ENCODE measurements at places on chromosomes 6 and 20.

- DNase-seq: no peak
Measured at GRCh38 chr6:104589940-104590339, 269.8 kb downstream of the HACE1 start.

- no peak for DNase-seq
Measured at GRCh38 chr20:44457016-44457415, 18.7 kb upstream of the TTPAL start.

- DNase-seq: no peak
Measured at GRCh38 chr6:3494391-3495100, 37.7 kb upstream of the SLC22A23 start.

DNA sequence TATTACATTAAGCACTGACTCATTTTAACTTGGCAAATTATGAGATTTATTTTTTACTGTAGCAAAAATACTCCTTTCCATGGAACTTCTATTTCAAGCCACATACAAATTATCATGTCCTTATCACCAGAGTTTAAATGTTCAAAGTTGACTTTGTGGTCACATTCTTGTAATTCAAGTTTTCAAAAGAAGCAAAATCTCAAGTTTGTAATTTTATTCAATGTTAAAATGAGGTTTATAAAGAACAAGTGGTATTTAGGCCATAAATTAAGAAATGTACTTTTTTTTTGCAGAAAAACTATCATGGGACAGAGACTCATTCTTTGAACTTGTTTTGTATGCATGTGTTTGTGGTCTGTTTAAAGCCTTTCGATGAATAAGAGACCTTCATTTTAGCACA is 811.5 kb downstream of the TENT5A start:
- no peak for DNase-seq

DNA sequence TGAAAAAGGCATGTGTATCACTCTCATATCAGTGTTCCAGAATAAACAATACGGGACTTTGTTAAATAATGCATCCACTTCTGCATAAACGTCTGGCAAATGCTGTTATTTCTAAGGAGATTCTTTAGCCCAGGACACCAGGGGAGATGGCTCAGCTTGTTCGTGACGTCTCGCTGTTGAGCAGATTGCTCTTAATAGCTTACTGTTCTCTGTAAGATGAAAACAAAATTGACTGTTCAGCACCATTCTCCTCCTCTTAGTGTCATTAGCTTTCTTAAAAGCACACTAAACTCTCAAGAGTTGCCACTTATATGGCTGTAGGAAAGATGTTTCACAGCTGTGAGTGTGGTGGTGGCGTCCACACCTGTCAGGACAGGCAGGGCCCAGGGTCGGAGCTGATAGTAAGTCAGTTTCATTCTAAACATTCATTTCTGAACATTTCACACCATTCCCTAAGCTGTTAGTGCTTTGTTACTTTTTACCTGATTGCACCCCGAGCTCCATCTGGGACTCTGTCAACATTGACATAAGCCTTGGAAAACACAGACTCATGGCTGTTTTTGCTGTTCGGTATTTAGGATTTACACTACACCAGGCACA is 132.1 kb downstream of the ZDHHC14 start:
- no peak for DNase-seq

DNA sequence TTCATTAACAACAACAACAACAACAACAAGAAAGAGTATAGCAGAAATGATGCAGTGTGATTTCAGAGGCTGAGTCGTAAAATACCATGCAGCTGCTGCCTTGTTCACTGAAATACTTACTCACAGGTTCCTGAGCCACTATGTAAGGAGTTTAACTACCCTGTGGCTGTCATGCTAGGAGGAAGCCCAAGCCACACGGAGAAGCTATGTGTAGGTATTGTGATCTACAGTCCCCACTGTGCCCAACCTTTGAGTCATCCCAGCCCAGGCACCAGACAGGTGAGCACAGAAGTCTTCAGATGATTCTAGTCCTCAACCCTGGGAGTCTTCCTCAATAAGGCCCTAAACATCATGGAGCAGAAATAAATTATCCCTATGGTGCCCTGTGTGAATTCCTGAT is 14.6 kb upstream of the RALY start:
- no peak for DNase-seq

- no peak for DNase-seq
Measured at GRCh38 chr6:133396984-133397348, 155.8 kb downstream of the EYA4 start.

DNA sequence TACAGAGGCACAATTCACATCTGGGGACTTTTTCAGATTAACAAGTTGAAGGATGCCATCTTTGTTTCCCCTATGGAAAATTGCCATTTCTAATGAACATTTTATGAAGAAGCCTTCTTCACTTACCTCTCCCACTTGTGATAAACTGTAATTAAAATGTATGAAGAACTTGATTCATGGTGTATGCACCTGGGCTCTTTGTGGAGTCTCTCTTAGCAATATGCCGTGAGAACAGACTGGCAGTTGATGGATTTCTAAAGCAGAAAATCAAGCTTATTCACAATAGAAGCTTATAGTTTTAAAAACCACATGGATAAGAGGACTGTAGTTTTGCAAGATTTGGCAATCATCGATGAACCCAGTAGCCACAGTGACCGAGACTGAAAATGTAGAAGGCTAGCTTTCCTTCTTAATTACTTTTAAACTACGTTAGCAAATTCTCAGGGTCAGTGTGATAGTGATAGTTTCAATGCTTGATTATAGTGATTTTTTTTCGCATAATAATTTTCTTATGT is 270.6 kb downstream of the PRL start:
- no peak for DNase-seq

DNA sequence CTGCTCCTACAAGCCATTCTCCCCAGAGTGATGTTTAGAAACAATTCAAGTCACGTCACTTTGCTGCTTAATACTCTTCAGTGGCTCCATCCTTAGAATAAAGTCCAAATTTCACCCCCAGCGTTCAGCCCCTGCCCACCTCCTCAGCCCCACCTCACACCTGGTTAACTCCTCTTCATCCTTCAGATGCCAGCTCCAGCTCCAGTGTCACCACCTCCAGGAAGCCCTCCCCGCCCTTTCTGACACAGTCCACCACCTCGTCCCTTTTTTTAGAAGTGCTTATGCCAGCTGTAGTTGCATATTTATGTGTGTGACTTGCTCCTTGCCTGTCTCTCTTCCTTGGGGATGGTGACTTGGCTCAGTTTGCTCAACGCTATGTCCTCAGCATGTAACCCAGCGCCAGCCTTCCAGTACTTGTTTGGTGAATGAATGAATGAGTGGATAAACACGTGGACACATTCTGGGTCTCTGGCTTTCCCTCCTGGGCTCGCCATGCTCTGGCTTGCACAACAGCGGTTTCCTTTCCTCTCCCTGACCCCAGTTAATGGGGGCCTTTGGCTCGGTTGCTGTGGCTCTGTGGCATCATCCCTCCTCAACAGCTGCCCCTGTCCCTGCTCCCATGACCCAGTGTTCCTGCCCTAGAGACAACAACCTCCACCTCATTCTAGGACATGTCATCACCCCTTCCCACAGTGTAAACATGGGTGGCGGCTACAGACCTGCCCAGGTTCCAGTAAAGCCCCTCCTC is 3.7 kb upstream of the IP6K3 start:
- DNase-seq: no peak

GRCh38 chr6:15990179-15990578 is 138.7 kb upstream of the MYLIP start:
- no peak for DNase-seq

DNA sequence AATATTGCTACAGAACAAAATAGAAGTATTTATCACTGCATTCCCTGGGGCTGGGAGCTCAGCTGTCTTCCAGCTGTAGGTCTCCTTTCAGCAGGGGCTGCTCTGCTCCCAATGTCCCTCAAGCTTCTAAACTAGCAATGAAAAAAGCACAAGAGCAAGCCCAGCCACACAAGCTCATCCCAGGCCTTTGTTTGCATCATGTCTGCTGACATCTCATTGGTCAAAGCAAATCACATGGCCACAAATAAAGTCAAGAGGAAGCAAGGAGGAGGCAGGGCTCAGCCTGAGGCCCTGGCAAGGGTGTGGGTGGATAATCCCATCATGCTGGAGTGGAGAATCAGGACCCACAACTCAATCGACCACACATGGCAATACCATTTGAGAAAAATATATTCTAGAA is 2.2 kb upstream of the BFSP1 start:
- DNase-seq: no peak

DNA sequence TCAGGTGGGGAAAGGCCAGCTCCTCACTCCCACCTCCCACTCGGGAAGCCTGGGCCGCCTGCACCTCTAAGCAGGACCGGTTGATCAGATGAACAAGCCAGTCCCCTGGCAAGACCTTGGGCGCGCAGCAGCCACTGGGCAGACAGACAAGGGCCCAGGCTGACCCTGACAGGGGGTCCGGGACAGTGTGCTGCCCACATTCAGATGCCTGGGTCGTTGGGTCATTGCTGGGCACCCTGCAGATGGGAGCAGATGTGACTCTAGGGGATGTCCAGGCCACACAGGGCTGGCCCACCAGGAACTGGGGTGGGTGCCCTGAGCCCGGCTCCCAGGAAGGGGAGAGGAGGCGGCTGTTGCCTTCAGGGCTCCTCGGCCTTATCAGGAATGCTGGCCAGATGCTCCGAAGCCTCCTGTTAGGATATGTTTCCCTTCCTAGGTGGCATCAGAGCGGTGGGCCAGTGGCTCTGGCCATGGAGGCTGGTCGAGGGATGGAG is 17.3 kb upstream of the FRMD1 start:
- DNase-seq: no peak

- no peak for DNase-seq
Measured at GRCh38 chr6:74117113-74117512, 421.1 kb downstream of the CD109 start.

GRCh38 chr6:37481711-37482605 is 17.7 kb downstream of the CCDC167 start:
- no peak for DNase-seq

DNA sequence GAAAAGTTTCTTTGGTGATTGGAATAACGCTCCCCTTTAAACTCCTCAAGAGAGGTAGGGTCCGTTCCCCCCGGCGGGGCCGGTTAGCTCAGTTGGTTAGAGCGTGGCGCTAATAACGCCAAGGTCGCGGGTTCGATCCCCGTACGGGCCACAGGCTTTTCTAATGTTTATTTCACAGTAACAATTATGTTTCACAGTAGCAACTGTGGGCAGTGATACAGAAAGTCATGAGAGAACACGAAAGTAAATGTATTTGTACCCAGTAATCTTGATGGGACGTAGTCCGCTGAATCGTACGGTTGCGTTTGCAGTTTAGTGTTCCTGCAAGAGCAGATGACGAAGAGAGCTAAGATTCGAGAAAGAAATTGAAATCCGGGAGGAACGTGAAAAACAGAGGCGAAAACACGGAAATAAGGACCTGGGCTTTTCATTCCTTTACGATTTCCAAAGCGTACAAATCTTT is 505.5 kb downstream of the PRIM2 start:
- DNase-seq: no peak

- DNase-seq: no peak
Measured at GRCh38 chr6:154258064-154258757, 98.4 kb downstream of the IPCEF1 start.

- no peak for DNase-seq
Measured at GRCh38 chr6:129695373-129696027, 14.5 kb downstream of the ARHGAP18 start.

GRCh38 chr20:44418069-44418905 is 57.4 kb upstream of the TTPAL start:
- DNase-seq: no peak

- DNase-seq: no peak
Measured at GRCh38 chr20:38645351-38645750, 43.7 kb downstream of the ARHGAP40 start.

DNA sequence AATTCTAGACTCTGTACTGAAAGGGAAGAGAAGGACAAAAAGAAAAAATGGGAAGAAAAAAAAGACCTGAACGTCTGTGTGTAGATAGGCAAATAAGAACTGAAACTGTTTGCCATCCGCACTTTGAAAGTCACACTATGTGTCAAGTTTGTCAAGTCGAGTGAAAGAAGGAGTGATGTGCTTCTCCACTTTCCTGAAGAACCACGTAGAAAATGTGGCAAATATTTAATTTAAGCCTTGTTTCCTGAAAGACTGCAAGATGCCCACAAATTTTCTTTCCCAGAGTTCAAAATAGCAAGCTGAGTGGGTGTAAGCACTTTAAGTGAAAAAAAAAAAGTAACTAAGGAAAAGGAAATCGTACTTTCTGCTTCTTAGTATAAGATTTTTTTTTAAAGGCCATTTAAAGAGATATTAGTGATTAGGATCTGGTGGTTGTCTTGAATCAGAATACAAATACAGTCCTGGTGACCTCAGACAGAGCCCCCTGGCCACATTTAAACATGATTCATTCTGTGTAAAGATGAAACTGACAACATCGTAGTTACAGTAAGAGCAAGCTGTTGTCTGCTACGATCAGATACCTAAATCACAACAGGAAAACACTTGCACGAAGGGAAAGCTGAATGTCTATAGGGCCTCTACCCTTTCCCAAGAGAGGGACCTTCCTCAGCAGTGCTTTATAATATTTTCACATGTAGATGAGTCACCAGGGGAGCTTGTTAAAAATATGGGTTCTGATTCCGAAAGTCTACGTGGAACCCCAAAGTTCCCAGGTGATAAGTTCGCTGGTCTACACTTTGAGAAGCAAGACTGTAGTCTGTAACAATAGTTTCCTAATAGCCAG is 102.3 kb downstream of the HIVEP2 start:
- DNase-seq: no peak

- DNase-seq: no peak
Measured at GRCh38 chr6:26556263-26557070, 18.3 kb downstream of the HMGN4 start.

DNA sequence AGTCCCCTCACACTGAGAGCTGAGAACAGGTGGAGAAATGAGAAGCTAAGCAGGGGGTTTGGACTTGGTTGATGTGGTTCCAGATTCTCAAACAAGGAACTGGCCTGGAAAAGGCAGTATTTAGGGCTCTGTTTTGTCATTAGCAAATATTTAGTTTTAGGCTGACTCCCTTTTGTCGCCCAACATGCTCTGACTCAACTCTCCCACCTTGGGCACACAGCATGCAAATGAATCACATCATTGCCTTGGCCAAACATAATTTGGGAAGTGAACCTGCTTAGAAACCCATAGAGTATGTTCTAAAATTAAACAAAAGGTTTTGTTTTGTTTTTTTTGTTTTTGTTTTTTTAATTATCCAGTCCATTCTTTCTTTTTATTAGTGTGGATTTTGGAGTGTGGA is 9.5 kb upstream of the UQCC2 start:
- no peak for DNase-seq

DNA sequence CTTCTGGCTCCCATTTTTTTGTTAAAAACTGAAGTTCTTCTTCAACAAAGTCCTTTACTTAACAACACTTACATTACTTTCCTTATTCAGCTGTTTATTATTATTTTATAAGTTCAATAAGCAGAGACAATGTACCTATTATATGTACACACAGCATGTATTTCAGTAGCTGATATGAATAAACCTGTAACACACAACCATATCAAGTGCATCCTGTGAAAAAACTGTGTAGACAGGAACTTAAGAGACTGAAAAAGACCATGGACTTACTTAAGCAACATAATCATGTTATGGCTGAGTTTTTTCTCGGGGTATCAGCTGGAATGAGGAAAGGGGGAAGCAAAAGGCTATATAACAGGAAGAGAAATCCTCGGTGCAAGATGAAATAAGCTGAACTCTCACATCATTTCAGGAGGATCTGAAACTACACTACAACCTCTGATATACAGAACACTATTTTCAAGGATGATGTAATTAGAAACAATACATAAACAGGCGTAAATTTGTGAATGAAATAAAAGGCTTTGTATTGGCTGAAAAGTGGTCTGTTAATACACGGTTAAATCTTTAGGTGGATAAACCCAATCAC is 70.9 kb downstream of the REV3L start:
- no peak for DNase-seq

GRCh38 chr6:32912951-32913350 is 27.9 kb downstream of the HLA-DMB start:
- no peak for DNase-seq

All from T-cell (primary cell).